Fibroblast of lung (primary cell): ENCODE measurements at places on chromosomes 4 and X.

DNA sequence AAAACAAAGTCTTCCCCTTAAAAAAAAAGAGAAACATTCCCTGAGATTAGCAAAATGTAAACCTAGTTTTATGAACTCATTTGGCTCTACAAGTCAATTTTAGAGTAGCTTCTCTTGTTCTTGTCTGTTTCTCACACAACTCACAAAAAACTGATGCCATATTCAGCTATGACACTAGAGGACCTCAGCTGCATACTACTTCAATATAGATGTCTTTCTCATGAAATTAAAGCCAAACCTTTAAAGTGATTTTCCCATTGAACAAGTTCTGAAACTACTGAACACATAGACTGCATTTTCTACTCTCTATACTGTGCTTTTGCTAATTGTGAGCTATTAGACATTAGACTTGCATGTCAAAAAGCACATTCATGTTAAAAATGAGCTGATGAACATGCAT lies 49.8 kb downstream of the TBCK start:
- peak; percentile 67 for DNase-seq

DNA sequence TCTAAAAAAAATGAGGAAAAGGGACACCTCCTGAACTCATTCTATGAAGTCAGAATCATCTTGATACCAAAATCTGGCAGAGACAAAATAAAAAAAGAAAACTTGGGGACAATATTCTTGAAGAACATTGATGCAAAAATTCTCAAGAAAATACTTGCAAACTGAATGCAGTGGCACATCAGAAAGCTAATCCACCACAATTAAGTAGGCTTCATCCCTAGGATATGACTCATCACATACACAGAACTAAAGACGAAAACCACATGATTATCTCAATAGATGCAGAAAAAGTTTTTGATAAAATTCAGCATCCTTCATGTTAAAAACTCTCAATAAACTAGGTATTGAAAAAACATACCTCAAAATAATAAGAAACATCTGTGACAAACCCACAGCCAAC lies 98.3 kb downstream of the FAM47B start:
- DNase-seq, result peak; percentile 29

DNA sequence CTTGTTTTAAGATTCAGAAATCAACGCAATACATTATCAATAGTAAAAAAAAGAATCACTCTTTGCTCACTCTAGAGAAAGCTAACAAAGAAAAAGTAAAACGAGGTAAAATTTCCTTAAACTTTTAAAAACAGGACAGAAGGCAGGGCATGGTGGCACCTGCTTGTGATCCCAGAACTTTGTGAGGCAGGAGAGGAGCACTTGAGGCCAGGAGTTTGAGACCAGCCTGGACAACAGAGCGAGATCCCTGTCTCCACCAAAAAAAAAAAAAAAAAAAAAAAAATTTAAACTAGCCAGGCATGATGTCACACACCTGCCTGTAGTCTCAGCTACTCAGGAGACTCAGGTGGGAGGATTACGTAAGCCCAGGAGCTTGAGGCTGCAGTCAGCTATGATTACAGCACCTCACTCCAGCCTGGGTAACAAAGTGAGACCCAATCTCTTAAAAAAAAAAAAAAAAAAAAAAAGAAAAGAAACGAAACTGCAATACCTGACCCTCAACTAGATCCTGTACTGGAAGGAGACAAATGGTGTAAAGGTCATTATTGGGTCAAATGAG lies 3.5 kb downstream of the CCNI start:
- DNase-seq, result no peak

DNA sequence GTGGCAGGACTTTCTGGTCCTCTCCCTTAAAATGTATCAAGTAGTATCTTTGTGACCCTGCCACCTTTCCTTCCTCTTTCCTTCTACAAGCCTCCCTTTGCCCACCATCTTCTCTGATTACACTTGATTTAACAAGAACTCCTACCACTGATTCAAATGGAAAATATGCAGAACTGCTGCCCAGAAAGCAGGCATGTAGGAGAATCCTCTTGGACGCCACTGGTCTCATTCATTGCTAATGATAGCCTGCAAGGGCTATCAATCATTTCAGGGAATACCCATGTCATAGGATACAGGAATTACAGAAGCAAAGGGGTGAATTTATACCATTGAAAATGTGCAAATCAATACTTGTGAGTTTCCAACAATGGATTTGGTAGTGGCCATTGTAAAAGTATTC lies 294.6 kb upstream of the NRK start:
- DNase-seq, result peak; percentile 12

DNA sequence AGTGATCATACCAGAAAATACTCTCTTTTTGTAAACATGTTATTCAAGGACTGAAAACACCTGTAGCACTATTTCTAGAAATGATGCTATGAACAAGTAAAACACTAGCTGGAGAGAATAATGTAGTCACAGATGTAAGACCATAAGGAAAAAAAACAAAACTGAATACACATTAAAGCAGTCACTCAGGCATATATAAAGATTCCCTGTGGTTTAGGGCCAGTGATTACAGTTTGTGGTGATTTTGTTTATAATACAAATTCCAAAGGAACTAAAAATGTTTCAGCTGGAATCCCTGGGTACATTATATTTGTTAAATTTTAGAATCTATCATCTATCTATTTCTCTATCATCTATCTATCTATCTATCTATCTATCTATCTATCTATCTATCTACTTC lies 777.8 kb upstream of the FRG1 start:
- peak; percentile 51 for DNase-seq

- no peak for DNase-seq
Observed at GRCh38 chr4:87974856-87975462, 555 bp upstream of the SPP1 start.

- DNase-seq, result no peak
Observed at GRCh38 chrX:111284631-111285293, 14.5 kb upstream of the CAPN6 start.

- DNase-seq, result no peak
Observed at GRCh38 chrX:118554511-118554910, 58.9 kb downstream of the DOCK11 start.

DNA sequence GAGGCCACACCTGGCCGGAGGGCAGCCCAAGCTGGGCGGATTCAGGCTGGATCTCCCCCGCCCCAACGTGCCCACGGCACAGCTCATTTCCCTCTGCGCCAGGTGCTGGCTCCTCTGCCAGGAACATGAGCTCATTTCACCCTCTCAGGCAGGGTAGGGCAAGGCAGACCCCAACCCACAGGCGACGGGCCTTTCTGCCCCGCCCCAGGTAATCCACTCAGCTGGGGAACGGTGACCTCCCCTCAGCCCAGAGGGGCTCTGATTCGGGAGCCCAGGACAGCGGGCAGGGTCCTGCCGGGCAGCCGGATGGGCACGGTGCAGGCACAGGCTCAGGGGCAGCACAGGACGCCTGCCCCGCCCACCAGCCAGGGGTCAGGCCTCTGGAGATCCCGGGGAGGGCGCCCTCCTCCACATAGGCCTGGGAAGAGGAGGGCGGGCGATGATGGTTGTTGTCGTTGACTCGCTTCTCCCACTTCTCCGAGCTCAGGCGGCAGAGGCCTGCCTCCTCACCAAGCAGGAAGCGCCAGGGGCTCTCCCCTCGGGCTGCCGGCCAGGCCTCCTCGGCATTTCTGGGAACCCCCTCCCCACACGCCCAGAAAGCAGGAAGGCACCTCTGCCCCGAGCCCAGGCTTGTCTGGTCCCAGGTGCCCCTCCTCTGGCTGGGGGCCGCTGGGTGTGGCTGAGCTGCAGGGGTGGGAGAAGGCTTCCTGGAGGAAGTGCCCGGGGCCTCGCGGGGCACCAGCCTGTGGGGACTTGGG lies 31.1 kb downstream of the TACC3 start:
- no peak for DNase-seq

DNA sequence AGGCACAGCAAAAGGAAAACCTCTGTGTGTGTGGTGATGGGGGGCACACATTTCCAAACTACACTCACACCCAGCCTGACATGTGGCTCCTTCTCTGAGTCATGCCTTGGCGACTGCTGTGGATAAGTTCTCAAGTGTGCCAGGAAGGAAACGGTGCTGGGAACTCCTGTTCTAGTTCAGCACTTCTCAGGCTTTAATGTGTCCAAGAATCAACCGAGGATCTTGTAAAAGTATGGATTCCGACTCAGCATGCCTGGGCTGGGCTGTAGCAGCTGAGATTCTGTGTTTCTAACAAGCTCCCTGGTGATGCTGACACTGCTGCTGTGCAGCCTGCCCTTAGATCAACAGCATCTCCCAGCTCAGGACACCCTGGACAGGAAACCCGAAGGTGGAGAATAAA lies 20.2 kb downstream of the CLNK start:
- DNase-seq, result peak; percentile 96

GRCh38 chr4:78692822-78693170 lies 83.4 kb upstream of the BMP2K start:
- DNase-seq, result no peak

GRCh38 chrX:38805432-38806389 lies 4.5 kb downstream of the MID1IP1 start:
- peak; percentile 68 for DNase-seq

- peak; percentile 98 for DNase-seq
Observed at GRCh38 chr4:118765399-118765798, 70.5 kb downstream of the SEC24D start.

DNA sequence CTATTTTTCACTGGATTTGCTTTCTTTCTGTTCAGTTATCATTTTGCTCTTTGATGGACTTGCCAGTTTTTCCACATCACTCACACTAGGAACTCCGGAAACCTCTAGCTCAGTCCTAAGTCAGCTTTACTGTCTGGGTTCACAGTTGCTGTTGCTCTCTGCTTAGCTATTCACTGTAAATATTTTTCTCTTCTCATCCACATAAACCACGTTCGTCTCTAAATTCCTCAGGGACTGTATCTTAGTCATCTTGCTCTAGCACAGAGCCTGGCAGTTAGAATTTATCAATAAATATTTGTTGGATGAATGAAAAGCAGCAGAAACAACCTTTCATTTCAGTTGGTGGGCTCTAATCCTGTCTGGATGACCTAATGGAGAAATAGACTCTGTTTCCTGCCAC lies 119.4 kb upstream of the DMD start:
- DNase-seq, result no peak

GRCh38 chr4:699816-700580 lies 5.6 kb upstream of the PCGF3 start:
- DNase-seq, result no peak

DNA sequence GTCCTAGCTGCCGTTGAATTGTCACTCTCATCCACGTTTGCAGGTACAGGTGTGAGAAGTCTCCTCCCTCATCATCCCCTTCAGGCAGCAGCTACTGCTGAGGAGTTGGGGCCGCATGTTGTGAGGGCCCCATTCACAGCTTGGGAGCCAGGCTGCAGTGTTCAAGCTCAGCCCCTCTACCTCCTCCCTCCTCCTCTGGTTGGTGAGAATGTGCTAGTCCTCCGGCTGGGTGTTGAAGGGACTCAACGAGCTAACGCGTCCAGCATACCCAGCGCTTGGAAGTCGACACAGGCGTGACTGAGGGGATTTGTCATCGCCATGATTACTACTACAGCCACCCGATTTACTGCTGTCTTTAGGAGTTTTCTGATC lies 82.0 kb upstream of the PSAPL1 start:
- DNase-seq, result no peak

DNA sequence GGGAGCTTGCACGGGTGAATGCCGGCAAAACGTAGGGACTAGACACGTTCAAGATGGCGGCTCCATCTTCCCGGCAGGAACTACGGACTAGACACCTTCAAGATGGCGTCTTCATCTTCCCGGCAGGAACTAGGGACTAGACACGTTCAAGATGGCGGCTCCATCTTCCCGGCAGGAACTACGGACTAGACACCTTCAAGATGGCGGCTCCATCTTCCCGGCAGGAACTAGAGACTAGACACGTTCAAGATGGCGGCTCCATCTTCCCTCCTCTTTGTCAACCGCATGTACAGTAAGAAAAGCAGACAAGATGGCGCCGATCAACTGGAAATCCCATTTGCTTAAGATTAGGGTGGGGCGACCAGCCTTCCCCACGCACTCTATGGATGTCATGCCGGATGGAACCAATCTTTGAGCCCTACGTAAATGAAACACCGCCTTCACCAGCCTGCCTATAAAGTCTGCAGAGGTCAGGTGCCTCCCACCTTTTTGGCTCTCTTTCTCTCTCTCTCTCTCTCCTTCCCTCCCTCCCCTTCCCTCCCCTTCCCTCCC lies 222.4 kb downstream of the CRLF2 start:
- peak; percentile 95 for DNase-seq

GRCh38 chr4:71906096-71906495 lies 122.2 kb upstream of the GC start:
- no peak for DNase-seq

DNA sequence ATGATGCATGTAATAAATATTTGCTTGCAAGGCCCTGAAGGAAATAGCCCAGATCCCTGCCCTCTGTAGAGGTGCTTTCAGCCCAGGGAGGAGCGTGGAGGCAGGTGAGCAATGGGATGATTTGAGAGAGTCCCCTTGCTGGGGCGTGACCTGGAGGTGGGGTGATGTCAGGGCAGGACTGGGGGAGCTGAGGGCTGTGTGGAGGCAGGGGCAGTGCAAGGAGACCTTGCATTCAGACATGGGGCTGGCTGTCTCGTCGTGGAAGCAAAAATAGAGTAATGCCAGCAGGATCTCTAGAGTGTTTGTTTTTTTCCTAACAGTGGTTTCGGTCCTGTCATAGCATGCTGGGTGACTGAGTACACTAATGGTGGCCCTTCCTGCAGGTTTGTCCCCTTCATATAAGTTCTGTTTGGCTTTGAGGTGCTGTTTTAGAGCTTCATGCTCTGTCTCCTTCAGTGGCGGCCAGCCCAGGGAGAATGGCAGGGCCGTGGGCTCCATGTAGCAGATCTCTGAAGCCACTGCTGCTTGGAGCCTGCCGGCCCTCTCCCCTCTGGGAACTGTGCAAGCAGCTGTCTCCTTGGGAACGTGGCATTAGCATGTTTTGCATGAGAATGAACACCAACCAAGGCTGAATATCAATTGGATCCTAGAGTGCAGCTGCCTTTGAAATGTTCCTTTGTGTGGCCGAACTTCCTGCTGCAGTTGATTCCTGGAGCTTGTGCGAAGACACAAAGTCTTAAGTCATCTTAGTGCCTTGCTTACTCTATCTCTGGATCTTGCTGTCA lies 39.3 kb upstream of the CLDN34 start:
- no peak for DNase-seq

DNA sequence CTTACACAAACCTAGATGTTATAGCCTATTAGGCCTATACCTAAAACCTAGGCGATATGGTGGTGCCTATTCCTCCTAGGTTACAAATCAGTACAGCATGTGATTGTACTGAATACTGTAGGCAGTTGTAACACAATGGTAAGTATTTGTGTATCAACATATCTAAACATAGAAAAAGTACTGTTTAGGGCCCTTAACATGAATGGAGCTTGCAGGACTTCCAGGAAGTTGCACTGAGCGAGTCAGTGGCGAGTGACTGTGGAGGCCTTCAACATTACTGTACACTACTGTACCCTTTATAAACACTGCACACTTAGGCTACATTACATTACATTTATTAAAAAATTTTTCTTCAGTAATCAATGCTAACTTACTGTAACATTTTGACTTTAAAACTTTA lies 37.8 kb downstream of the WWC2 start:
- DNase-seq, result no peak

GRCh38 chrX:123036401-123036800 lies 147.7 kb upstream of the GRIA3 start:
- no peak for DNase-seq

DNA sequence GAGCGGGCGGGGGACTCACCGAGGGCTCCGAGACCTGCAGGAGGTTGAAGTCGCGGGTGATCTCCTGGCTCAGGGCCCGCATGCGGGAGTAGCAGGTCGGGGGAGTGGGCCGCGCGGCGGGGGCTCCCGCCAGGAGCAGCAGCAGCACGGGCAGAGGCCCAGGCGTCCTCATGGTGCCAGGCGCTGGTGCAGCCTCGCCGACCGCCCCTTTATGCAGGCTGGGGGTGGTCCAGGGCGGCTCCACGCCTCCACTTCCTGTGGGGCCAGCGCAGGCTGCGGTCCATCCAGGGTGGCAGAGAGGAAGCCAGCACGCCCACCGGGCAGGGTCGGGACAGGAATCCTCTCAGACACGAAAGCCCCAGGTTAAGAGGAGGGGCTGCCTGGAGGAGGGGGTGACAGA lies at the start of gene CYTL1:
TSS of gene CYTL1 (minus strand) at position 185 of the 400 bp plus-strand sequence. CDS start at position 172, 13 bp downstream.
- no peak for DNase-seq
